ENCODE measurements at places on chromosomes 7 and 10.

GRCh38 chr10:4646547-4646946 is 179.5 kb upstream of the AKR1E2 start:
- DNase-seq = peak; percentile 50

- no peak for DNase-seq
Measured at GRCh38 chr10:8908013-8908412, 853.5 kb downstream of the GATA3 start.

DNA sequence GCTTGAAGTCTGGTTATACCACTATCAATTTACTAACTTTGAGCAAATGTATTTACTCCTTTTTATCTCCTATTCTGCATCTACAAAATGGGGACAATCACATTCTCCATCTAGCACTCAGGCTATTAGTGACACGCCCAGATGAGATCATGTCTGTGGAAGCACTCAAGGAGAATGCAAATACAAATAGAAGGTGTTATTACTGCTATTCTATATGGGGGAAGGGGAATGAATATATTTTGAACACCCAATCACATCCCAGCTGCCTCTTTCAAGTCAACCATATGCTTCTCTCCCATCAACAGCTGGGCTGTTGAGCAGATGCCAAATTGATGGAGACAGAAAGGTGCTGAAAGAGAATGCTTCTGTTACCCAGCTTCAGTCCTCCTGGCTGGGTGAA is 23.5 kb downstream of the SGMS1 start:
- DNase-seq = peak; percentile 7

DNA sequence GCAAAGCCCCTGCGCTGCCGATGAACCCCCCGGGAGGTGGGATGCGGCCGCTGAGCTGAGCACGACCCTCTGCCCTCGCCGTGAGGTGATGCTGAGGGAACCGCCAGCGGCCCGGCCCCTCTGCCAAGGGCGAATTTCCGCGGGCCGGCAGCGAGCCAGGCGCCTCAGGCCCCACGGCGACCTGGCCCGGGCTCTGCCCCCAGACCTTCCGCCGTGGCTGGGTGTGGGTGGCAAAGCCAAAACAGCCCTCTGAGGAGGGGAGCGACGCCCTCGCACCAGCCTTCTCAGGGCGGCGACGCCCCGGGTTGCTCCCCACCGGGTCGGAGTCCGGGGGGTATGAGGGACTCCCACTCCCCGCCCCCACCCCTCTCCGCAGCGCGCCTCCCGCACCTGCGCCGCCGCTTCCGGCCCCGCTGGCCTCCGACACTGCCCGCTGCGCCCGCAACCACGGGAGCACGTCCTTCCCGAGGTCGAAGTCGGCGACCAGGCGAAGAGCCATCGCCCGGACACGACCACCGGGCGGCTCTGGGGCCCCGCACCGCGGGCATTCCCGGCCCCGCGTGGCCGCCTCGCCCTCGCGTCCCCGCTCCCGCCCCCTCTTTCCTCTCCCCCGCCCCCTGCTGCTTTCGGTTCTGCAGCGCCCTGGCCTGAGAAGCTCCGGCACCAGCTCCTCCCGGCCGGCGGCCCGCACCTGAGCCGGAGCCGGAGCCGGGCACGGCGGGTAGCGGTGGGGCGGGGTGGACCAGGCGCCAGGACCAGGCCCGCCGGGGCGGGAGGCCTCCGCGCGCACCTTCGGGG is at the start of gene GSAP:
Gene GSAP, minus strand, starts transcription at position 527 of the 798 bp plus-strand sequence. Its CDS starts 28 bp downstream, at position 499.
- DNase-seq = peak; percentile 11

DNA sequence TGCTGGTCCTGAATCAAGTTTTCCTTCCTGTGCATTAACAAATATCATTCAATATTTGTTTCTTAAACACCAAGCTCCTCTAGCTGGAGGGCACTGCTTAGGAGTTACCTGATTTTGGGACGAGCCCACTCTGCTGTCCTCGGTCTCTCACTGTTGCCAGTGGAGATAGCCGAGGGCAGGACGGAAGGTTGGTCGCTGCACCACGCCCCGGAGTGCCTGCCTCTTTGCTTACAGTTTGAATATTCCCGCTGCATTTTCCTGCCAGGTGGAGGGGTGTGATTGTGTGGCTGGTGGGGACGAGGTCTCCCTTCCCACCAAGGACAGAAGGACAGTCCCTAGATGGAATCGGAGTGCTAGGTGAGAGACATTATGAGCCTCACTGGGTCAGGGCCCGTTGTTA is 201.5 kb downstream of the DNAJB6 start:
- no peak for DNase-seq

DNA sequence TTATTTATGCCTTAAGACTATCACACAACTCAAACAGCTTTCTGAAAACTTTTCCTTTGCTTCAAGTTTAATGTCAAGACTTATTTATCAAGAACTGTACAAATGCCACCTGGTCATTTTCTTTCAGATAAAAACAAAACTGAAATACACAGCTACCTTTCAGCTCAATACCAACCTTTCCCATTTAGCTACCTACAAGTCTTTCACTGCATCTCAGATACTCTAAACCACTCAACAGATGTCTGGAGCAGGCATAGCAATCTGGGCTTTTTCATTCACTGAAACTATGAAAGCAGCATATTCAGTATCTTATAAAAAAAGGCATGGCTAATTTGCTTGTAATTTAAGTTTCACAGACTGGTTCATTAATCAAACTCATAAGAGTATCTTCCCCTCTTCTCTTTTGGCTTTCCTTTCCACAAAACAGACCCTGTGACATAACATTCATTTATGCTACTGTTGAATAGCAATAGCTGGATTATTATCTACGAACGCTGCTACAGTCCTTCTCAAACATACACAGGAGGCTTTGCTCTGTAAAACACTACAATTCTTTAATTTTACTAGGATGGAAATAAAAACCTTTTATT is 8.2 kb downstream of the TRA2A start:
- DNase-seq = no peak

GRCh38 chr10:130013335-130014262 is 49.5 kb upstream of the EBF3 start:
- DNase-seq = no peak

DNA sequence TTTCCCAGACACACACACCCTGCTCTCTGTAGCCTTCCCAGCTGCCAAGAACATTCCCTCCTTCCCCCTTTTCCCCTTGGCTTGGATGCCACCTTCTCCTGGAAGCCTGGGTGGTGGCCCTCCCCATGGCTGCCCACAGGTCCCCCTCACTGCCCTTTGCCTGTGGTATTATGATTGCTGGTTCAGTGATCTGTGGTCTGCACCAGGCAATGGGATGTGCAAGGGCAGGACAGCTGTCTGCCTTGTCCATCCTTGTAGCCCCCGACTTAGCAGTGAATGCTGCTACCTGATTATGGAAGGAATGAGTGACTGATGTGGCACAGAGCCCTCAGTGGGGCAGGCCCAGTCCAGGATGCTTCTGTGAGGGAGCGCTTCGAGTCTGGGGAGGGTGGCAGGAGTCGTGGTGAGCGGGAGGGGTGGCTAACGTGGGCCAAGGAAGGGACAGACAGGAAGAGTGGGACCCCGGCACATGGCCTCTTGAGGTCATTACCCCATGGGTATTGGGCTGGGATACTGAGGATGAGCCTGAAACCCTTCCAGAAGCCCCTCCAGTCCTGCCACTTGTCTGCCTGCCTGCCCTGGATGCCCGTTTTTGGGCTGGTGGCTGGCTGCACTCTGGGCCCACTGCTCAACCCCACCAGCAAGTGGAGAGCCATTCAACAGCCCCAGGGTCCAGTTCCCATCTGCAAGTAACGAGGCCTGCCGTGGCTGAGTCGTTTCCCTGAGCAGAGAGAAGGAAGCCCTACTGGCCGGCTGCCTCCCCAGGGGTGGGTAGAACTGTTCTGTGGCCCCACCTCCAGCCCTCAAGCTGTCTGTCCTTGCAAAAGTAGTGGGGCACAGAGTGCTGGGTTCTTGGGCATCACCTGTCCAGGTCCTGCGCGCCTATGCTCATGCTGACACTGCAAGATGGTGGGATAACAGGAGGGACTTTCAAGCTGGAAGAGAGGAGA is 8.8 kb downstream of the CHST3 start:
- DNase-seq = no peak

DNA sequence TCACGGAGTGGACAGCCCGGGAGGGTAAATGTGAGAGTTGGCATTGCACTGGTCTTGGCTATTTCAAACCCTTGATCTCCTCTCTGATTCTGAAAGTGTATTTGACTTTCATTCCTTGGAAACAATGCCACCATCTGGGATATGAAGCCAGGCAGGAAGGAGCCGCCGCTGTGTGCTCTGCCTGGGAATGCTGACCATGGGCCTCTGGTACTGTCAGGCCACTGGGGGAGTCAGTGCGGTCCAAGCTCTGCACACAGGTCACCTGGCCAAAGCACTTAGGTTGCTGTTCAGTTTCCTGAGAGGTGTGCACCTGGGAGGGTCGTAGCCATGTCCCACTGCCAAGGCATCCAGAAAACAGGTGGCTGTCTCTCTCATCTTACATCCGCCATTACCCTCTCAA is 68.5 kb upstream of the SHH start:
- DNase-seq = no peak

- DNase-seq = no peak
Measured at GRCh38 chr10:71274901-71275796, 43.9 kb upstream of the SLC29A3 start.

- DNase-seq = no peak
Measured at GRCh38 chr10:13790196-13790595, 203.4 kb downstream of the PRPF18 start.

DNA sequence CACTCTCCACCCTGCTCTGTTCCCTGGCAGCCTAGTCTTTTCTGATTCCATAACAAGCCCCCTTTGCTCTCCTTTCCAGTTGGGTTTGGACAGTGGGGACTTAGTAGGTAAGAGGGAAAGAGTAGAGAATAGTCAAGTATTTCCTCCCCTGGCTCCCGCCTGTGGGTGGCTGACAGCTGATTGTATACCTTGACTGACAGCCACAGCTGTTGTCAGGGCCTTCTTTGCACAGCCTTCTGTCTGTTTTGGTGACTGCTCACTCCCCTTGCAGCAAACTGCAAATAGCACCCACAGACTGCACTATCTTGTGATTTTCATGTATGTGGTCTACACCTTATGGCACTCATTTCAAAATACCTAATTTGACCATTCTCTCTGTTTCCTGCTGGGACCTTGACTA is 486.3 kb downstream of the ACTR3B start:
- DNase-seq = no peak

- no peak for DNase-seq
Measured at GRCh38 chr10:85961073-85961472, 405.5 kb downstream of the GRID1 start.

GRCh38 chr10:86526606-86527005 is 5.0 kb upstream of the WAPL start:
- no peak for DNase-seq

GRCh38 chr10:97016728-97017473 is 168.9 kb downstream of the SLIT1 start:
- peak; percentile 19 for DNase-seq

- DNase-seq = peak; percentile 40
Measured at GRCh38 chr7:80392229-80393169, 119.4 kb downstream of the GNAT3 start.

- no peak for DNase-seq
Measured at GRCh38 chr7:10780400-10780747, 193.3 kb upstream of the PHF14 start.

- no peak for DNase-seq
Measured at GRCh38 chr7:149715476-149715875, 57.9 kb downstream of the ZNF467 start.

DNA sequence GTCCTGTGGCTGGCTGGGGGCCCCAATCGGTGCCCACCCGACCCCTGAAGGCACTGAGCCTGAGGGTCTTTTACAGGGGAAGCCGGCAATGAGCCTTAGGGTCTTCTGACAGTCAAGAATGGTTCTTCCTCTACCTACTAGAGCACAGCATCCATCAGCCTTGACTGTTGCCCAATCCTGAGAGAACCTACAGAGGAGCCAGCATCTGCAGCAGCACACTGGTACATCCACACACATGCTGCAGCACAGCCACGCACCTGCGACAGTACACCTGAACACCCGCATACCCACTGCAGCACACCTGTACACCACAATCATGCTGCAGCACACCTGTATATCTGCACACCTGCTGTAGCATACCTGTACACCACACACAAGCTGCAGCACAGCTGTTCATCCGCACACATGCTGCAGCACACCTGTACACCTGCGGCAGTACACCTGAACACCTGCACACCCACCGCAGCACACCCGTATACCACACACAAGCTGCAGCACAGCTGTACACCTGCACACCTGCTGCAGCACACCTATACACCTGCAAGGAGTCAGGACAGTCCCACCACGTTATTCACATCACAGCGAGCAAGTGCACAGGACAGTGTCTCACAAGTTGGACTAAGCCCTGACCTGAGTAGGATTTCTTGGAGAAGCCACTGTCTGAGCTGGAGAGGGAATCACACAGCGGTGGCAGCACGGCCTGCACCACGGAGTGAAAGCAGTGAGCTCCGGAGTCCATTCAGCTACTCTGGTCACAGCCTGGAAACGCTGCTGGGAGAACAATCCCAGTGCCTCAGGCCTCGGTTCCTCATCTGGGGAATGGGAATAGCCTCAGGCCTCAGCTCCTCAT is 56.4 kb downstream of the VIPR2 start:
- DNase-seq = no peak

- DNase-seq = no peak
Measured at GRCh38 chr7:3259711-3260400, 41.2 kb upstream of the SDK1 start.

- DNase-seq = no peak
Measured at GRCh38 chr7:136389933-136390332, 412.8 kb upstream of the MTPN start.

GRCh38 chr7:130732980-130733930 is 752 bp downstream of the KLF14 start:
- DNase-seq = peak; percentile 22

Measured in fibroblast of skin of right biceps (primary cell).